ENCODE measurements at places on chromosomes 3 and 15.
A peak's percentile ranks its signal among the peaks of the same experiment; 100 is the strongest.

DNA sequence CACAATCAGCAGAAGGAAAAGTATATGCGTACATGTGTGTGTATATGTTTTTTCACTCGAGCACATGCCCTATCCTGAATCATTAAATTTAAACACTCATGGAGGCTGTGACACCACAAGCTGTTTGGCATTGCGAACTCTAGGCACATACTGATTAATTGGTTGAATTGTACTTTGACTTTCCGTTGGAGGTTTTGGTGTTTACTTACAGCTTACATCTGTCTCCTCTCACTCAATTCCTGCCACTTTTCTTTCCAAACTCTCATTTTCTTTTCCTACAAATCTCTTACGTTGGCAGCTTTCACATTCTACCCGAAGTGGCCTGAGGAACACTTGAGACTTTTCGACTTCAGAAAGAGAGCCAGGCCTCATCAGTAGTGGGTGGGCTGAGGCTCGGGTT lies 434.1 kb upstream of the SEMA6D start:
- no peak for ATAC-seq

DNA sequence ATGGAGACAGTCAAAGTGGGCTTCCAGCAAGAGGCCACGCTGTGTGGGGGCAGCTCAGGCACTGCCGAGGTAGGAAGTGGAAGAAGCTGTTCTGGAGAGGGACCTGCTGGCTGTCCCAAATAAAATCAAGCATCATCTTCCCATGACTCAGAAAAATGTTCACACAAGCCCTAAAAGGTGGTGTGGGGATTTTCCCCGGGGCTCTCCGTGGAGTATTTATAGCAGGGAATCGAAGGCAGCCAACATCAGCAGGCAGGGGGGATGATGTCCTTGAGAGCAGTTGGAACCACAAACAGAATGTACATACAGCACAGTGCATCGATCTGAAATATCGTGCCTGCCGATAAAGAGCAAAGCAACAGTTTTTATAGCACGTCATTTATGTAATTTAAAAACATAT lies 27.6 kb downstream of the PRR23E start:
- peak; percentile 60 for ATAC-seq

- ATAC-seq = no peak
These were observed 75.3 kb upstream of the LEKR1 start for GRCh38 chr3:156750874-156751245.

DNA sequence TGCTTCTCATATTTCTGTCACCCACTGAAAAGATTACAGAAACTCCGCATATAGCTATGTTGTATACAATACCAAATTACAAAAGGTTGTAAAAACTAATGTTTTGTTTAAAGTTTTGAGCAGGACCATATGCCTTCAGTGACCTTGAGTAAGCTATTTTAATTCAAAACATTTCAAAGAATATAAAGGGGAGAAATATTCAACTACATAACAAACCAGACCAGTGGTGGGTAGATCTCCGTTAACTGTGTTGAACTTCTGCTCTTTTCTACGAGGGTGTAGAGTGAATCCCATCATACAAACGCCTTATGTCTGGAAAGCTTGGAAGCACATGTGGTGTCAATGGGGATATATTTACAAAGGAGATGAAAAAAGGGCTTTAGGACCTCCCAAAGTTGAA lies 68.4 kb upstream of the NR2F2 start:
- ATAC-seq = no peak

DNA sequence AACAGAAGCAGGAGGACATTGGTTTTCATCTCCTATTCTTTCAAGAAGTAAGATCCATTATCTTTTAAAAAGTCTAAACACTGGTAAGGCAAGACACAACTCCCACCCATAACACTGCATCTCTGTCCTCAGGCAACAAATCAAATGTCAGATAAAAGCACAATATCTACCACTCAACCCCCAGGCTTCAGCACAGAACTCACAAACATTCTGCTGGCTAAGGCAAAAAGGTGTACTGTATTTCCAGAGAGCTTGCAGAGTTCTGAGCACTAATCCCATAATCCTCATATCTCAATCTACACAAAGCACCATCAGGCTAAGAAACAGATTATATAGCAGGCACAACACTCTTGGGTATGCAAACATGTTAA lies 20.9 kb downstream of the RAF1 start:
- peak; percentile 45 for ATAC-seq

DNA sequence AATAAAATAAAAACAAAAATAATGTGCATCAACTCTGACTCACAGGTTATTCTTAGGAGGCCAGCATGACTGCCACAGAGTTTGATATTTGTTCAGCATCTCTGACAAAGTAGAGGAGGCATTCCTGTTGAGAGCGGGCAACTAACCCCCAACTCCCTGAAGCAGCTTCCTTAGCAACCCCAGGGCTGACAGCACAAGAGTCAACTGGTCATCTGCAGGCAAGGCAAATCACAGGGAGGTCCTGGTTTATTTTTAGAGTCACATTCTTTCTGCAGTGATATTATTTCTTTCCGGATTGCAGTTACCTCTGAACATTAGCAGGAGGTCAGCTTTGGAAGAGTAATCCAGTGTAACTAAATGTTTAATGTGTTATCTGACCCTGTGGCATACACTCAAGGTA lies 273.0 kb downstream of the PLCL2 start:
- ATAC-seq = no peak

DNA sequence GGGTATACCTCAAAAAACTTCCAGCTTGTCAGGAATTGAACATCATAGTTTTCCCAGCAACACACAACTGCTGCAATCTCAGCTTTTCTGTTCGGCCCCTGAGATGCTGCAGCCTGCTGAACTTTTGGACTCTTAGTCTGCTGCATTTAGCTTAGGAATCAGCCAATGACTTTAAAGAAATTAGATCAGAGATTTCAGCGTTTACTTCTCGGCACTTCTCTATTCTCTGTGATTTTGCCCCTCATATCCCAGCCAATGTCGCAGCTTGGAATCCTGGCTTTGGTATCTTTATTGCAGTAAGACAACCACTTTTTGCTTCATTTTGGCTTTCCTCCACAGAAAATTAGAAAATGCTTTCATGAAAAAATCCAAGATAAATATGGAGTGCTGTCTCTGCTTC lies 86.3 kb upstream of the MCTP2 start:
- ATAC-seq = no peak
